AG08396 (cell line): ENCODE measurements at places on chromosomes 7 and 10.

- DNase-seq = no peak
Observed at GRCh38 chr7:69795932-69796331, 197.7 kb downstream of the AUTS2 start.

- DNase-seq = no peak
Observed at GRCh38 chr10:49200854-49201253, 12.7 kb upstream of the TMEM273 start.

GRCh38 chr10:43801140-43801539 lies 152.5 kb upstream of the ZNF32 start:
- DNase-seq = no peak

DNA sequence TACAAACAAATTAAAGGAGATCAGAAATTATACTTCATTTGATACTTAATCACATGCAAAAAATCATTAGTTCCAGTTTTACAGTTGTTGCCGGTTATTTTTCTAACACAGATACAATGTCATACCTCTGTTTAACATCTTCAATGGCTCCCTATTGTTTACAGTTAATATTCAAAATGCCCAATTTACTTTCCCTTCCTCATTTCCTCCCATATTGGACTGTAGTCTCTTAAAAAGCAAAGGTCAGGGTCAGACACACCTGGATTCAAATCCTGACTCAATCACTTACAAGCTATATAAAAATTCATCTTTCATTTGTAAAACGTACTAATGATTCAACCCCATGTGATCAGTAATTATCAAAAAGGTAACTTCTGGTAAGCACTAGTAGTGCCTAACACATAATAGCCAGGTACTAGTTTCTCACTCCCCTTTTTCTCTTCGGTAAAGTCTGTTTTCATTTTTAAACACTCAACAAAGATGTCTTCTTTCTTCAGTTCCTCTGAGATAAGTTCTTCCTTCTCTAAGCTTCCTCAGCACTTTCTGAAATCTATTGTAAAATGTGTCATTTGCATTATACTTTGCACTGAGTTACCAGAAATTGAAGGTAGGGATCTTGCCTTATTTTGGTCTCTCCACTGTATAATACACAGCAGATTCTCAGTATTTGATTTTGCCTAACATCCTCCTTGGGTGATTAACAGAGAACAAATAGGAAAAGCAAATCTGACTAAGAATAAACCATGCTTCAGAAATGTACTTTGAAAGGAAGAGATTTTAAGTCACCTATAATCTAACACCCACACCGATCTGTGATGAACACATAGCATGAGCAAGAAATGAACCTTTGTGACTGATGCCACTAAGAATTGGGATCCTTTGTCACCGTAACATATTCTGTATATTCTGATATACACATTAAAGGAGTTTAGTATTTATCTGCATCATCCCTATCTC lies 16.1 kb downstream of the KMT2C start:
- DNase-seq = no peak

DNA sequence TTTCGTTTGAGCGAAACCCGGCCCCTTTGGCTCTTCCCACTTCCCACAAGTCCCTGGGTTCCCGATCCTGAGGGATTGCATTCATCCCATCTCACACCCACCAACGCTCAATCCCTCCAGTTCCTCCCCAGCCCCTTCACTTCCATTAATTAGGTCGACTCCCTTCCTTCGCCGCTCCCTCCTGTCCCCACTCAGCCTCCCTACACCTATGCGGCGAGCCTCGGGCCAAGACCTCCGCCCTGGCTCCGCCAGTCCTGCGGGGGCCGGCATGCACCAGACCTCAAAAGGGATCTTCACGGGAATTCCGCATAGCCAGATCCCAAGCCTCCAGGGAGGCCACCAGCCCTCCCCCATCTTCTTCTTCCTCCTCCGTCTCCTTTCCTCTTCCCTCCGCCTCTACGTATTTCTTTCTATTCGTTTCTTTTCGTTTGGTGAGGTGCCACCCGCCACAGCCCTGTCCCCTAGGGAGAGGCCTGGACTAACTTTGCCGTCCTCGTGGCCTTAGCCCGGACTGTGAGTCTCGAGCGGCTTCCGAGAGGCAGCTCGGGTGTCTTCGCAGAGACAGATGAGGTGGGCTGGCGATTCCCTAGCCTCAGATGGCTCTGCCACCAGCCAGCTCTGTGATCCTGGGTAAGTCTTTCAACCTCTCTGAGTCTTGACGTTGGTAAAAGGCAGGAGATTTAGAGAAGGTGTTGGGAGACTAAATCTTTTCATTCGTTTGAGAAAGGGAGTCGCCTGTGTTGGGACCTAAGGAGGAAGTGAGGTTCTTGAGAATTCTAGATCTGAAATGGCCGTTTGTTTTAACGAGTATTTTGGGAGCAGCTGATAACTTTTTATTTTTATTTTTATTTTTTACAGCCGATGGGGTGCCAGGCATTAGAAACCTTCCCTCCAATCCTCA lies 8.1 kb upstream of the LBX1 start:
- no peak for DNase-seq

GRCh38 chr7:95317546-95317945 lies 6.8 kb downstream of the PON1 start:
- DNase-seq = no peak

- no peak for DNase-seq
Observed at GRCh38 chr10:16583382-16583781, 61.7 kb upstream of the C1QL3 start.

DNA sequence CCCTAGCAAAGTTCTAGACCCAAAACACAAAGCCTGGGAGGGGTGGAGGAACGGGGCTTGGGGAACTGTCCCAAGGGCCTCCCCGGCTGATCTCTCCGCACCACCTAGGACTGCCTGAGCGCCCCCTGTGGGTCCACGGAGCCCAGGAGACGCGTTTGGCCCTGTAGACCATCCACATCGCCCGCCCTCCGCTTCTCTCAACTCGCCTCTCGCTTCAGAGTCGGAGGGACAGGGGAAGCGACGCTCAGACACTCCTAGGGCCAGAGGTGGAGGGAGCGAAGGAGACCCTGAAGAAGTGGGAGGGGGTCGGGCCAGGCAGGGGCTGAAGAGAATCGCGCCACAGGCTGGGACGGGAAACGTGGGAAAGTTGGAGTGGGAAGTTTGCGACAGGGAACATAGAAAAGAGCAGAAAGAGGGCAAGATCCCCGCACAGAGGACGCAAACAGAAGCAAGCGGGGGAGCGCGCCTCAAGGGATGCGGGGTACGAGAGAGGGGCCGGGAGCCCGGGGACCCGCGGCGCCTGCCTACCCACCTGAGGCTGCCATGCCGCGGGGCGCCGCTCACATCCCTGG lies 378 bp downstream of the PIK3AP1 start:
- no peak for DNase-seq

GRCh38 chr10:27258838-27259812 lies 18.5 kb upstream of the ACBD5 start:
- peak; percentile 14 for DNase-seq

DNA sequence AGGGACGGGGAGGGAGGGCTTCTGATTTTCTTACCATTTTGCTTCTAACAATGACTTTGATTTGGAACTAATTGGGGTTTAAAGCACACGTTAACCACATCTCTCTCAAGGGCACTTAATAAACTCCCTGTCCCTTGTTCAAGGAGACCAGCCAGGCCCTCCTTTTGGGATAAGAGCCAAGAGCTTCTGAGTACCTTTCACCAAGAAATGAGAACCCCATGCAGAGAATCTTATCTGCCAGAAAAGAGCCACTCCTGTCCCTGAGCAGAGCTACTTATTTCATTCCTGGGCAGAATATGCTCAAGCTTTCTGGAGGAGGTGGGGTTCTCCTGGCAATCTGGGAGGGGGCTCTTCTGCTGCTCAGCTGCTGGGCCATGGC lies 574.6 kb downstream of the GALNT17 start:
- DNase-seq = no peak

DNA sequence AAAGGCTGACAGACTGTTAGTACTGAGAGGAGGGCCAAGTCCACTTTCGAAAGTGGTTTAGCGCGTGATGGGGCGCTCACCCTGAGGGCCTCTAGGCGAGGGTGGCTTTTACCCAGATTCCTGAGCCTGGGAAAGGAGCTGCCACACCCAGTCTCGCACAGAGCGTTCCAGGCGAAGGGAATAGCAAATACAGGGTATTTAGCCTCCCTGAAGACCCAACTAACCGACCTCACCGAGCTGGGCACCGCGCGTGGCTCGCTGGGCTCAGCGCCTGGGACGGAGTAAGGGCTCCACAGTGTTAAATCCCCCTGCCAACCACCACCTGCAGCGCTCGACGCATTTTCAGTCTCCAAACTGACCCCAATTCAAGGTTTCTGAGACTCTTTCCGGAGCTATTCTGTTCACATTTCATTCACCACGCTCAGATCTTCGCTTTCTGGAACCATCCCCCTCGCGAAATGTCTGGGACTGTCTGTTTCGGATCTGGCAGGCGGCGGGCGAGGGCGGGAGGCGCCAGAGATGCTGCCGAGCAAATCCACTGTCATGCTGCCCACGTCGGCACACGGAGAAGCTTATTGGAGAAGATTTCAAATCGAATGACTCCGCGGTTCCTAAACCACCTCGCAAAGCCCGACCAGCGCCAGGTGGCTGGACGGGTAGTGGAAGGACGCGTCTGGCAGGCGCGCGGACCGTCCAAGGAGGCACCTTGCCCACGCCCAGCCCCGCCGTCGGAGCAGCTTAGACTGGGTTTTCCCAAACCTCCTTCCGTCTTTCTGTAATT lies 1.4 kb upstream of the OSBPL3 start:
- DNase-seq = peak; percentile 56

DNA sequence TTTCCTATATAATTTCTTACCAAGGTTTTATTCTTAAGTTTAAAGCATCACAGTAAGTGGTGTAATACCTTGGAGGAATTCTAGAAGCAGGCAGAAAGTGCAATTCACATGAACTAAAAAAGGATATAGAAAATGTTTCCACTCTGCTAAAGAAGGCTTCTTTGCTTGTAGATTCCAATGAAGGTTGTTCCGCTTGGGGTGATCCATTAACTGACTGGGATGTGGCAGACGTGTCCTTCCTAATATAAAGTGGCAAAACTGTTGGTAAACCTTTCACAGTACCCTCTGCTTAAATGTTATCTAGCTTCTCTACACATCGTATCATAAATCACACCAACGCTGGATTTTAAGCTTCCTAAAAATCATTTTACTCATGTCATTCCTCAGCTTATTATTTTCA lies 2.3 kb downstream of the ZC3HC1 start:
- DNase-seq = no peak

- DNase-seq = no peak
Observed at GRCh38 chr10:69295027-69295636, 16.8 kb downstream of the HK1 start.

DNA sequence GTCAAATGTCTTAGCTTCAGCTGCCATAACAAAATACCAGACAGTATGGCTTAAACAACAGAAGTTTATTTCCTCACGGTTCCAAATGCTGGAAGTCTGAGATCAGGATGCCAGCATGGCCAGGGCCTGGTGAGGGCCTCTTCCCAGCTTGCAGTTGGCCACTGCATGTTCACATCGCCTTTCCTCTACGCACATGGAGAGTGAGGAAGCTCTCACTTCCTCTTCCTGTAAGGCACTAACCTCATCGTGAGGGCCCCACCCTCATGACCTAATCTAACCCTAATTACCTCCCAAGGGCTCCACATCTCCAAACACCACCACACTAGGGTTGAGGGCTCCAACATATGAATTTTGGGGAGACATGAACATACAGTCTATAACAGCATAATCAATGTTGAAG lies 14.4 kb downstream of the ZNF33B start:
- no peak for DNase-seq

GRCh38 chr7:5212633-5213285 lies 22.7 kb downstream of the WIPI2 start:
- no peak for DNase-seq

DNA sequence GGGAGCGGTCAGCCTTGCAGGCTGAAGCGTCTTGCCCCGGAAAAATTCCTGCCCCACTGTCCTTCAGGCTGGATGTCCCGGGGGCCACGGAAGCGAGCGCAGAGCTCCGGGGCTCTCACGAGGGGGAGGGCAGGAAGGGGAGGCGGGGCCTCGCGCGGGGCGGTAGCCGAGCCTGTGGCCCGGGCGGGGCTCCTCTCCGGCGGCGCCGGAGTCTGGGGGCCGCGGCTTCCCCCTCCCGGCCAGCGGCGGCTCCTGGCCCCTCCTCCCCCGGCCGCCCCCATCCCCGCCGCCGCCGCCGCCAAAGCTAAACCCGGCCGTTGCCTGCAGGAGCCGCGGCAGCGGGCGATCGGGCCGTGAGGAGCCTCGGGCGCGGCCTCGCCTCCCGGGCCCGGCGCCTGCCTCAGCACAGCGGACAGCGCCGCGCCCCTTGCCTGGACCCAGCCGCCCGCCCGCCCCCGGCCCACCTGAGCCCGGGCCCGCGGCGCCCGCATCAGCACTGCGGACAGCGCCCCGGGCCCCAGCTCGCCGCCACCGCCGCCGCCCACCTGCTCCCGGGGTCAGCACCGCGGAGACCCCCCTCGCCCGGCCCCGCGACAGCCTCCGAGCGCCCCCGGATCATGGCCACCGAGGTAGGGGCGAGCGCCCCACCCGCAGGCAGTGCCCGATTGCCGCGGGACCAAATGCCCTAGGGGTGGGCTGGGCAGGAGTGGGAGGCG lies at the start of gene GOLGA7B:
TSS of gene GOLGA7B (plus strand) at position 157 of the 716 bp plus-strand sequence. CDS start at position 618, 461 bp downstream.
- DNase-seq = peak; percentile 80

DNA sequence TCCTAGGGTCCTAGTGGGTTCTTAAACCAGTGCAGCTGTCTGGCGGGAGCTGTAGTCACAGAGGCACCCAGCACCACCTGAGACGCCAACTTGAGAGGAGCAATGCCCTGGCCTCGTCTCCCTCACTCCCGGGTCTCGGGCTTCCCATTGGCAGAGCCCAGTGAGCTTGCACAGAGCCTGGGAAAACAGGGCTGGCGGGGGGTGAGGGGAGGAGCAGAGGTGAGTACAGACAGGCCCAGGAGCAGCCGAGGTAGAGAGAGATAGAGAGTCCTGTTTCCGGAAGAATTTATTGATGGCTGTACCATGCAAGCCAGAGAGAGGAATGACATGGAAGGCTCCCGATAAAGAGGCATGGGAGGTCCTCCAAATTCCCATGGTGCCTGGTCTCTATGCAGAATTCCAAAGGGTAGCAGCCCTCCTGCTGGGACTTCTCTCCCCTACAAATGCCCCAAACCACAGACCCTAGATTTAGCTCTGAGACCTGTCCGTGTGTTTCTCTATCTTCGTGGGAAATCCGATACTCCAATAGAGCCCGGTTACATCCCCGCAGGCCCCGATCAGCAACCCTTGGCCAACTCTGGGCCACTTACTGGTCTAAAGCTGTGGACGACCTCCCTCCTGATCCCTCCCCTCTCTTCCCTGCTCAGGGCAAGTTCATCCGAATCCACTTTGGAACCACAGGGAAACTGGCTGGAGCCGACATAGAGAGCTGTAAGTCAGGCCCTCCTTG lies 20.3 kb upstream of the MYH16 start:
- DNase-seq = no peak

- peak; percentile 71 for DNase-seq
Observed at GRCh38 chr10:62610649-62611229, 193.8 kb upstream of the ADO start.

- no peak for DNase-seq
Observed at GRCh38 chr7:74074770-74075169, 8.8 kb upstream of the LIMK1 start.
